Thyroid gland (tissue), 4 donors: ENCODE measurements at places on chromosomes 7 and 10. TPM values are rescaled to one million over a fixed set of nuclear protein-coding genes. Genes with fewer than 3 reads are reported as not detected.

SMO gene
- 17.4 TPM for total RNA-seq

DNA sequence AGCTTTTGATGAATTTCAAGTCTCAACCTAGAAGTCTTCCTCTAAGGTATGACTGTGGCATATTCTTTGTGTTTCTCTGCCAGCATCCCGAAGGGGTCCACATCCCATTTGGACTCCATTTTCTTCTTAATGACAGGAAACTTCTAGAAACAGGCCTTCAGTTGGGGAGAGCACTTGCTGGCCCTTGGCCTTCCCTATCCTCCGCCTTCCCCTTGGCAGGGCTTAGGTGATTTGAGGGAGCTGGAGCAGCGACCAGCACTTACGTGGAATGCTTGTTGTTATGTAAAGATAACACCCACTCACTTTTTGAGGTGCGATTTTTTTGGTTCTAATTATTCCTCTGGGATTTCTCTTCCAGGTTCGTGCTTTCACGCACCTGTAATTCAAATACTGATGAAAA, 42.9 kb upstream of the ZNF716 start:
- DNase-seq, result no peak
- H3K27ac ChIP-seq, result no peak overlapping the region
- no peaks in the 10 kb centered on the region for H3K36me3 ChIP-seq
- no peaks in the 10 kb centered on the region for H3K27me3 ChIP-seq
- no peak overlapping the region for H3K4me3 ChIP-seq
- H3K4me1 ChIP-seq, result no peaks in the 10 kb centered on the region

HOXA5 gene
- 4.0 TPM for total RNA-seq

FAM25C gene
- total RNA-seq, result not detected

DNA sequence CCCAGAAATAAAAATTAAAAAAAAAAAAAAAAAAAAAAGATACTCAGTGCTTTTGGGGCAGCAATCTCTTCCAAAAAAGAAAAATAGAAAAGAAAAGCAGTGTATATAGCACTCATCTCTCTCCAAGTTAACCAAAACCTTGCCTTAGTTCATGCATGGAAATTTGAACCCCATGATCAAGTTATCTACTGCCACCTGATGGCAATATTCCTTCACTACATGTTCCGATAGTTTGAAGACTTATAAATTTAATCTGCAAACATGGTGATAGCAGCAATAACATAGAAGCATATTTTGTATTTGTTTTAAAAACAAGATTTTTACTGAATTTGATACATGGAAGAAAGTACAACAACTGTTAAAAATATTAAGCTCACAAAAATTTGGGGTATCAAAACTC, 48.6 kb upstream of the SLIT1 start:
- no peaks in the 10 kb centered on the region for H3K4me1 ChIP-seq
- no peak overlapping the region for H3K27ac ChIP-seq
- H3K4me3 ChIP-seq, result no peak overlapping the region
- no peaks in the 10 kb centered on the region for H3K36me3 ChIP-seq
- no peak for DNase-seq

- no peaks in the 10 kb centered on the region for H3K36me3 ChIP-seq
- H3K27ac ChIP-seq, result no peak overlapping the region
Measured at GRCh38 chr10:90418869-90419652, 438.8 kb downstream of the HTR7 start.

NME8 gene
- total RNA-seq, result not detected

ABCB4 gene
- total RNA-seq, result 4.3 TPM

DNA sequence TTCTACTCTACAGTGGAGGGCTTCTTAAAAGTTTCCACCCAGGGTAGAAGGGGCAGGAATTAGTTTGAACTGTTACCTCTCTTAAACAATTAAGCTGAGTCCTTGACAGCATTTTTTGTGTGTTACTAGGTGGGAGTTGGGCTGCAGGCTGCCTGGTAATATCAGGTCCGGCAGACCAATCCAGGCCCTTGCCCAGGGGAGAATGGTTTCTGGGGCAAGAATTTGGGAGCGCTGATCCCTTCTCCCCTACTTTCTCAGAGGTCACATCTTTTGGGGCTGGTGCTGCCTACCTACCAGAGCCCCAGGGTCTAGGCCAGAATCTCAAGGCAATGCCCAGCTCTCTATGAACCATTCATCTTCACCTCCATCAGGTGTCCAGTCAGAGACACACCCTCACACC, 1.6 kb downstream of the PPRC1 start:
- DNase-seq, result no peak
- no peak overlapping the region for H3K27ac ChIP-seq
- H3K4me1 ChIP-seq, result peaks cover 24% of the 10 kb centered on the region
- H3K27me3 ChIP-seq, result no peaks in the 10 kb centered on the region
